SK-N-SH (cell line): ENCODE measurements at places on chromosomes 1 and 21.

DNA sequence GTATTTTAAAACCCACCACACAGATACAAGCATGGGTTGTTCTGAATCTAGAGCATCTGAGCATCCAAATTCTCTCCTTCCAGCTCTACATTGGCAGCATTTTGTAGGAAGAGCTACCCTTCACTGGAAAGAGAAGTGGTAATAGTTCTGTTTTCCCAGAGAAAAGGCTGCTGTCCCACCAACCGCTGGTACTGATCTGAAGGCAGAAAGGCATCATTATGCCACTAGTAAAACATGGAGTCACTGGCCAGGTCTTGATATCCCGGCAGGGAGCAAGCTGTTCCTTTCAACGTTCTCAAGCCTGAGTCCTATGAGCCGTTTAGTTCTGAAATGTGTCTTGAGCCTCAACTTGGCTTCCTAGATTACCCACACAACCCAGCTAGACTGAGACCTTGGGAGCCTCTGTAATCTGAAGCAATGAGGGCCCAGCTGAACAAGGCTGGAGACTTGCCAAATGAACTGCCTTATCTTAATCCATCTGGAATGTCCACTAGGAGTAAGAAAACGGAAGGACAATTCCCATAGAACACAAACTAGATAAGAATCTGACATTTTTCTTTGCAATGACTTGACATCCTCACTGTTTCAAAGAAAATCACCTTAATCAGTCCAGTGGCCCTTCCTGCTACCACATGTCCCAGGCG is 116.8 kb downstream of the KCNH1 start:
- H3K4me3 ChIP-seq: no peak overlapping the region
- H3K36me3 ChIP-seq: no peaks in the 10 kb centered on the region
- no peak for DNase-seq
- no peaks in the 10 kb centered on the region for H3K27me3 ChIP-seq
- no peak overlapping the region for H3K27ac ChIP-seq

GRCh38 chr21:42544544-42544943 is 30.9 kb downstream of the SLC37A1 start:
- H3K27ac ChIP-seq: no peak overlapping the region
- peaks cover 13% of the 10 kb centered on the region; the same call in 1 of the 2 replicates for H3K4me1 ChIP-seq
- H3K27me3 ChIP-seq: no peaks in the 10 kb centered on the region
- no peak overlapping the region for H3K4me3 ChIP-seq
- no peak for DNase-seq

GRCh38 chr1:240797050-240797449 is 185.1 kb upstream of the GREM2 start:
- H3K27me3 ChIP-seq: no peaks in the 10 kb centered on the region
- no peaks in the 10 kb centered on the region; the same call in 1 of the 2 replicates for H3K4me1 ChIP-seq
- no peaks in the 10 kb centered on the region for H3K36me3 ChIP-seq
- no peak overlapping the region for H3K27ac ChIP-seq

- no peak overlapping the region for H3K27ac ChIP-seq
- peak; percentile 39 for DNase-seq
- no peaks in the 10 kb centered on the region for H3K27me3 ChIP-seq
- no peaks in the 10 kb centered on the region for H3K36me3 ChIP-seq
- no peak overlapping the region for H3K4me3 ChIP-seq
Measured at GRCh38 chr1:230794431-230794830, 47.2 kb downstream of the CAPN9 start.

- H3K4me1 ChIP-seq: no peaks in the 10 kb centered on the region
- peaks cover 4% of the 10 kb centered on the region for H3K36me3 ChIP-seq
- H3K4me3 ChIP-seq: no peak overlapping the region
- H3K27me3 ChIP-seq: no peaks in the 10 kb centered on the region
Measured at GRCh38 chr1:7278827-7279765, 492.0 kb upstream of the VAMP3 start.

DNA sequence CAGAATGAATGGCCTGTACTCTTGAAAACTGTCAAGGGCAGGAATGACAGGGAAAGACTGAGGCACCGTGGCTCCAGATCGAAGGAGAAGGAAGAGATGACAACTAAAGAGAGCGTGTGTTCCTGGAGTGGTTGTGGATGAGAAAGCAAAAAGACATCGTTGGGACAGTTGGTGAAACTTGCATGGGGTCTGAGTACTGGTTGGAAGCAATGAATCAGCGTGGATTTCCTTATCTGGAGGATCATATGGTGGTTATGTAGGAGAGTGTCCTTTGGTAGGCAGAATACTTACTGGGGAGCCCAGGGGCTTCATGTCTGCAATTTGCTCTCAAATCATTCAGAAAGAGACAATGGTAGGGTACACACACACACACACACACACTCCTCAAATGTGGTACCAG is 13.9 kb downstream of the LEMD1 start:
- H3K27ac ChIP-seq: no peak overlapping the region
- DNase-seq: no peak
- no peaks in the 10 kb centered on the region for H3K4me1 ChIP-seq
- H3K27me3 ChIP-seq: peaks cover 7% of the 10 kb centered on the region; the same call in 1 of the 2 replicates
- H3K36me3 ChIP-seq: no peaks in the 10 kb centered on the region

DNA sequence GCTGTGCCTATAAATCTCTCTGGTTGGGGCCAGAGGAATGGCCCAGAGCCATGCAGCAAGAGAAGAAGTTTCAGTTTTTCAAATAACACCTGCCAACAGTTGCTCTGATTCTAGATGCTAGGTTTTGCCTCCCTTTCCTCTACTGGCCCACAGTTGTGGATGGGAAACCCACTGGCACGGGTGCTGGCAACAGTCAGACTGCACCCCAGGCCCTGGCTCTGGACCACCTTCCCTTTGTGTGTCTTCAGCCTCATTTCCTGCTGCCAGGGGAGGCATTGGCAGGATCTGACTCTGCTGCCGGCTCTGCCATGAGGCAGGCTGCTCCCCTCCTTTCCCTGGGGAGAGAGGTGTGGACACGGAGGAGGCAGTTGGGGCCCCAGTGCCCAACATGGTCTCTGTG is 142.0 kb downstream of the IGSF21 start:
- H3K27ac ChIP-seq: no peak overlapping the region
- no peaks in the 10 kb centered on the region for H3K36me3 ChIP-seq
- H3K4me3 ChIP-seq: no peak overlapping the region
- H3K4me1 ChIP-seq: no peaks in the 10 kb centered on the region

DNA sequence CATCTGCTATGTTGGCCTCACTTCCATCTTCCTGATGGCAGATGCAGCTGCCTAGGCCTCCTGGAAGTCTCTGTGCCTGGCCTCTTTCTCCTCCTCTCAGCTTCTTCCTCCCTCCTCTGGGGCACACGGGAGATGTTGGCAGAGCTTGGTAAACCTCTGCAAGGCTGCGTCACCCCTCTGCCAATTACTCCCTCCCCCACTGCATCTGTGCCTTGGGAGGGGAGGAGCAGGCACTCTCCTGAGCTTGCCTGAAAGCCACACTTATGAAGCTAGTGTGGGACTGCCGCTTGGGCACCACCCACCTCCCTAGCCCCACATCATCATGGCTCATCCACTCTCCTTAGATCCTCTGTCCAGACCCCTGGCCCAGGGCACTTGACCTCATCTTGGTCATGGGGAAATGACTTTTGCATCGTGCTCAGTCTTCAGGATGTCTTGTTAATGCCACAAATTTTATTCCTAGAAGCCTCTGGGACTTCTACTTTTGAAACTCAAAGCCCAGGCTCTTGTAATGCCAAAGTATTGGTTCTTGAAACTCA is 7.3 kb upstream of the TMEM51 start:
- H3K4me1 ChIP-seq: no peaks in the 10 kb centered on the region
- no peaks in the 10 kb centered on the region for H3K27me3 ChIP-seq
- no peak overlapping the region for H3K4me3 ChIP-seq
- no peaks in the 10 kb centered on the region for H3K36me3 ChIP-seq

GRCh38 chr1:202376247-202376646 is 27.7 kb downstream of the PPP1R12B start:
- H3K4me3 ChIP-seq: no peak overlapping the region
- no peak overlapping the region for H3K27ac ChIP-seq
- no peaks in the 10 kb centered on the region for H3K27me3 ChIP-seq
- DNase-seq: no peak
- H3K4me1 ChIP-seq: no peaks in the 10 kb centered on the region
- no peaks in the 10 kb centered on the region for H3K36me3 ChIP-seq

DNA sequence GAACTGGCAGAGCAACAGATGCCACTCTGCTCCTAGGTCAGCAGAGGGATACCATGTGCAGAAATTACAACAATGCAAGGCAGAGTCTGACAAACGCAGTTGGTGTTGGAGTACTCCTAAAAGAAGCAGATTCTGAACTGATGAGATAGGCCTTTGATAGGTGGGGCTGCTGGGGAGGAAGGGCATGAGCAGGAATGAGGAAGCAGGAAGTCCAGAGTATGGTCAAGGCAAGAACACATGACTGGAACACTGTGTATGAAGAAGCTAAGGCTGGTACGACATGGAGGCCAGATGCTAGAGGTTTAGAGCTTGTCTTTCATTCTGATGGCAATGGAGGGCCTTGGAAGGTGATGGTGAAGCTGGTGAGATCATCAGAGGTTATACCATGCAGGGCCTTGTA is 11.5 kb upstream of the THRAP3 start:
- DNase-seq: no peak
- no peaks in the 10 kb centered on the region for H3K4me1 ChIP-seq
- no peaks in the 10 kb centered on the region for H3K36me3 ChIP-seq
- no peaks in the 10 kb centered on the region for H3K27me3 ChIP-seq

DNA sequence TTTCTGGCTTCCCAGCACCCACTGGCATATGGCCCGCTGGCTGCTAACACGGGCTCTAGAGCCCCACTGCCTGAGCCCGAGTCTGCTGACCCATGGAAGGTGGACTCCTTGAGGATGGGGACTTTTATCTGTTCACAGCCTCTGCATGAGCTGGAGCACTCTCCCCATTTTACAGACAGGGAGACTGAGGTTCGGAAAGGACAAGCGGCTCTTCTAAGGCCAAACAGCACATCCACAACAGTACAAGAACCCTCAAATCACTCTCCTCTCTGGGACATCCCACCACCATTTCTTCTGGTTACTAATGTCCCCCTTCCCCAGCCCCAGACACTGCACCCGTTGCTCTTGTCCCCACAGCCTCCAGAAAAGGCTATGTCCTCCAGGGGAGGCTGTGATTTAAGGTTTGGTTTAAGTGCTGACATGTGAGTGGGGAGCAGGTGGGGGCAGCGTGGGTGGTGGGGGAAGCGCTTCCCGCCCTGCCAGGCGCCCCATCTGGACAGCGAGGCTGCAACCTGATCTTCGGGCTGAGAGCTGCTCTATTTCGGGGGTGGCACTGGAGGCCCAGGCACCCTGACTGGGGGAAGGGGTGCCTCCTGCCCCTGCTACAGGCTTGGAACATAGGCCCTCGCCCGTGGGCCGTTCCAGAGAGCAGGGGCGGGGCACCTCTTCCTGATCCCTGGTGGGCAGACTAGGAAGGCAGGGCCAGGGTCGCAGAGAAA is 104.8 kb upstream of the WNT4 start:
- DNase-seq: no peak
- H3K4me3 ChIP-seq: no peak overlapping the region
- H3K36me3 ChIP-seq: no peaks in the 10 kb centered on the region
